8988T (cell line): ENCODE measurements at places on chromosomes 4 and X.
A peak's percentile ranks its signal among the peaks of the same experiment; 100 is the strongest.

- no peak for DNase-seq
Observed at GRCh38 chr4:124907881-124908280, 195.3 kb upstream of the ANKRD50 start.

GRCh38 chr4:165972747-165973146 lies 99.7 kb downstream of the TLL1 start:
- DNase-seq: no peak

DNA sequence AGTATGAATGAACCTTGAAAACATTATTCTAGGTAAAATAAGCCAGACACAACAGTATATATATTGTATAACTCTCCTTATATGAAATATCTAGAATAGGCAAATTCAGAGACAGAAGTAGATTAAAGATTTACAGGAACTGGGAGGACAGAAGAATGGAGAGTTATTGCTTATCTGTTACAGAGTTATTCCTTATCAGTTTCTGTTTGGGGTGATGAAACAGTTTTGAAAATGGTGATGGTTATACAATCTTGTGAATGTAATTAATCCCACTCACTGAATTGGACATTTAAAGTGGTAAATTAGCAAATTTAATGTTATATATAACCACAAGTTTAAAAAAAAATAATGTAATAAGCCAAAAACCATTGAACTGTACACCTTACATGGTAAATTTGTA lies 14.5 kb upstream of the EXOC1 start:
- DNase-seq: no peak

DNA sequence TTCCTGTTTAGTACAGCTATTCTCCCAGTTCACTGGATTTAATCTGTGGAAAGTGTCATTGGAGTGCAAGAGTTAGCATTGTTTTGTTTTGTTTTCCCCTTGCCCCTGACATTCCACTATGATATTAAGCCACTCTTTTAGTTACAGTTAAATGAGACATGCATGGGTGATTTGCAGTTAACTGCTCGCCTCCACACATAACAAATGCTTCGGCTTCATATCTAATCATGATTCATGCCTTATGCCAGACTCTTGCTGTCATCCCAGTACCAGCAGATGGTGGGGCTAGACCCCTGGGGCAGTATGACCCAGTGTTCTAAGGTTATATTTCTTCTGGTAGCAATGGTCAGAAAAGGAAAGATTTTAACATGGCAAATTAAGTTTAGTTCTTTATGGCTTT lies 80.1 kb downstream of the RAP1GDS1 start:
- no peak for DNase-seq

- DNase-seq: peak; percentile 17
Observed at GRCh38 chr4:176277162-176277904, 8.3 kb upstream of the ASB5 start.

GRCh38 chrX:138718941-138719340 lies 7.4 kb upstream of the FGF13 start:
- DNase-seq: no peak

- DNase-seq: no peak
Observed at GRCh38 chr4:139734201-139734874, 68.7 kb downstream of the MGST2 start.

DNA sequence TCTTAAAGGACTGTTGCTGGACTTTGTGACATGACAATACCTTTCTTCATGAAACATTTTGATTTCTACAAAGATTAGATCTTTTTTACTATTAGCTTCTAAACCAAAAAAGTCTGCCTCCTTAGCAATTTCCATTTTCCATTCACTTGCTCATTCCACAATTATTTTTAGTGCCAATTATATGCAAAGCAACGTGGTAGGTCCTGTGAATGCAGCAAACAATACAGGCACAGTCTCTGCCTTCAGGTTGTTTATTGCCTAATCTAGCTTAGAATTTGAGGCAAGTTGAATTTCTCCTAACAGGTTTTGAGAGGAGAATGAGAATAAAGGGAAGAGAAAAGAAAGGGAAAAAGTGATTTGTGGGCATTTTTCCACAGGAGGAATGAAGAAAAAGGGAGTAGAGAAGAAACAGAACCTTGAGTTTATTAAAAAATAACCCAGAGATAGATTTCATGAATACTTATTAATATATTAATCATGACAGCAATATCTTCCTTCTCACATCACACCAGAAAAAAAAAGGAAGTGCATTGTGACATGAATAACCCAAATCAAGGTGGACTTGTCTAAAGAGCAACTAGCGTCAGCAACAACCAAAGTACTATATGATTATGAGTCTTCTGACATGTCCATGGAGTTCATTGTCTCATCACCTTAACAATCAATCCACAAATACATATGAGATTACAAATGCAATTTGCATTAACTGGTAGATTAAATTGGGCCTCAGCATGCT lies 16.3 kb upstream of the FRYL start:
- DNase-seq: no peak

DNA sequence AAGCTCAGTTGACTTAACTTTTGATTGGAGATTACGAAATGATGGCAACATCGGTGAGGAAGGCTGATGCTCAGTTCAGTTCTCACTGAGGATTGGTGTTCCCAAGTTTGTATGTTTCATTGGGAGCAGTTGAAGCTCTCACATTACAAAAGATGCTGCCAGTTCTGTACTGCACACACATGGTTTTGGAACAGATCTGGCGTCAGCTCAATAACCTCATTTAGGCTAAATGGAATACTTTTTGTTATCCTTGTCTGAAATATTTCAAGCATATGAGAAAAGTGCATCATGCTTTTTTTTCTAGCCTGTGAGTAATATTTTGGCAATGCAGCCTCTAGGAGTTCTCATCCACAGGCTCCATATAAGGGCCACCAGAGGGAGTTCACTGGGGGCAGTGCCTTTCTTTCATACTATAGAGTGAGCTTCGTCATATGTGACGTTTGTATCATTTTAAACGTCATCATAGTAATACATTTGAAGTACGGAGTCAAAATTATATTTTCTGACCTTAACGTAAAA lies 4.1 kb downstream of the ENPEP start:
- DNase-seq: no peak

DNA sequence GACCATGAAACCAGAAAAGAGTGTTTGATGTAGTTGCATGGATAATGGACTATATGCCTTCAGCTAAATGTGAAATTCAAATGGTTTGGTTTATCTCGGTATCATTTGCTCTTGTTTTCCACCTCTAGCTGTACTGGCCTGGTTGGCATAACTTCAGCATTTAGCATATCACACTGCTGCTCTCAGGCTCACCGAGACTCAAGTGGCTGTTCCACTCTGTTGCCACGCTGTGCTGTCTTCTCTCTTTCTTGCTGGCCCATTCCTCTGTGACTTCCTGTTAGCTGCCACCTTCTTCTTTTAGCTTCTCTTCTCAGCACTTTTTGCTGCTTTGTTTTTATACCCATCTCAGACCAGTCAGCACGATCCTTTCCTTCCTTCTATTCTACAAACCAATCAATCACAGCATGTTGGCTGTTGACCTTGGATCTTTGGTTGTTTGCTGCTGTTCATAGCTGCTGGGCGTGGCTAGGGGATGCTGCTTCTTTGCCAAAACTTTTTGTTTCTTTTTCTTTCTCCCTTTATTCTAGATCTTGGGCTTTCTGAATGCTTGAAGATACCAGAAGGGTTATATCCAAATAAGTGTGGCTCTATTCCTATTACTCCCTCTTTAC lies 24.0 kb downstream of the INTS6L start:
- DNase-seq: no peak

DNA sequence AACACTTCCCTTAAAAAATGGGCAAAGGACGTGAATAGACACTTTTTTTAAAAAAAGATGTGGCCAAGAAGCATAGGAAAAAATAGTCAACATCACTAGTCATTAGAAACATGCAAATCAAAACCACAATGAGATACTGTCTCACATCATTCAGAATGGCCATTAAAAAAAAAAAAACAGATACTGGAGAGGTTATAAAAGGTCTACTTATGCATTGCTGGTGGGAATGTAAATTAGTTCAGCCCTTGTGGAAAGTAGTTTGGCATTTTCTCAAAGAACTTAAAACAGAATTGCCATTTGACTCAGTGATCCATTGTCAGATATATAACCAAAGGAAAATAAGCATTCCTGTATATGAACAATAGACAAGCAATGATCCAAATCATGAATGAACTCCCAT lies 352.8 kb upstream of the EPHA5 start:
- no peak for DNase-seq

DNA sequence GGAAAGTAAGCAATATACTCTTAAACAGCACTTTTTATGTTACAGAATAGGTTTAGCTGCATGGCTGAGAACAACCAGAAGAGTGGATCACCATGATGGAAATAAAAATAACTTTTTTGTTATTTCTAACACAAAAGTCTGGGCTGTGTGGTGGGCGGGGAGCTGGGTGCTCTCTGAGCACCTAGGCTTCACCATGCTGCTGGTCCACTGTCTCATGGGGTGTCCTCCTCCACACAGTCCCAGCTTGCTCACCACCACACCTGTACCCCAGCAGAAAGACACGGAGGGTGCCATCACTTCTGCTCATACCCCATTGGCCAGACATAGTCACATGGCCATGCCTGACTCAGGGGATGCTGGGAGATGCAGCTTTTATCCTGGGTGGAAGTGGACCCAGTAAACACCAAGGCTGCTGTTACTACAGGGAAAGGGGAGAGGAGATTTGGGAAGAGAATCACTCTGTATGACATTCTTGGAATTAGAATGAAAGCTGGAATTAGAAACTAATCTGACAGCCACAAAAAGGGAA lies 45.0 kb downstream of the CPZ start:
- no peak for DNase-seq

- no peak for DNase-seq
Observed at GRCh38 chr4:5128569-5128968, 77.3 kb downstream of the STK32B start.

- no peak for DNase-seq
Observed at GRCh38 chr4:85681221-85681657, 206.3 kb downstream of the ARHGAP24 start.

DNA sequence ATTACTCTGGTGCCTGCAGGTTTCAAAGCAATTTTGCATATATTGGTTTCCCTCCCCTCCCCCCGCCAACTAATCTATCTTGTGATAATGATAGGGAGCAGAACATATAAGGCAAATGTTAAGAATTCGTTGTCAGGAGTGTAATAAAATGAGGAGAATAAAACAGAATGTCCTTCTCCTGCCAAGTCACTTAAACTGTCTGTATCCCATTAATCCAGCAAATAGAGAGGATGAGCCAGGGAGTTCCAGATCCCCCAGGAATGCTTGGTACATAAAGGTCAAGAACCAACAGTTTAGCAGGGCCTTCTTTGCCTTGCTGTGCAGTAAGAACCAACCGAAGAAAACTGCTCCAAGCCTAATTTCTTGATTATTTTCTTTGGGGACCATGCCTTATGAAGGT lies 141.4 kb downstream of the AMELX start:
- no peak for DNase-seq

DNA sequence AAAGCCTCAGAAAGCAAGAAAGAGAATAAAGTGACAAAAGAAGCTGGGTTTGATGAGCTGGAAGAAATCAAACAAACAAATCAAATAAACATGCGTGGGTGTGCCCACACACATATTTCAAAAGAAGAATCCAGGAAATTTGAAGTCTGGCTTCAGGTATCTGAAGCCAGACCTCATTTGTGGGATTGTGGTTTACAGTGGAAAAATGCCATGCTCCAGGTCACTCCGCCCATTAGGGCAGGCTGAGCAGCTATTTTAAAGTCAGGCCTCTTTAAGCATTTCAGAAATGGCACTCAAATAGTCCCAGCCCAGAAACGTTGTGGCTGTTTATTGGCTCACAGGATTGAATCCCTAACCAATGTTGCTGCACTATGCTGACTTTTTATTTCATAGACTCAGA lies 226.1 kb upstream of the F9 start:
- DNase-seq: no peak

DNA sequence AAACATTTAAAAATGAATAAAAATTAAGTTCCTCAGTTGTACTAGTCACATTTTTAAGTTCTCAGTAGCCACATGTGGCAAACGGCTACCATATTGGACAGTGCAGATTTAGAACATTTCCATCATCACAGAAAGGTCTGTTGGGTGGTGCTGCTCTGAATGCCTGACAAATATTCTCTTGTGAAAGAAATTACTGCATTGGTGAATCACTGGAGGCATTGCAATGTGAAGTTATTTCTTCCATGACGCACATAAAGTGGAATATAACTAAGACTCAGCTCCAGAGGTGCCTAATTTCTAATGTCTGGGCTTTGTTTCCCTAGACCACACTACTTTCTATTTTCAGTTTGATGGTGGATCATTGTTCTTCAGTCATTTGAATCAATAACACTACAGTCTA lies 44.9 kb downstream of the CLNK start:
- no peak for DNase-seq

DNA sequence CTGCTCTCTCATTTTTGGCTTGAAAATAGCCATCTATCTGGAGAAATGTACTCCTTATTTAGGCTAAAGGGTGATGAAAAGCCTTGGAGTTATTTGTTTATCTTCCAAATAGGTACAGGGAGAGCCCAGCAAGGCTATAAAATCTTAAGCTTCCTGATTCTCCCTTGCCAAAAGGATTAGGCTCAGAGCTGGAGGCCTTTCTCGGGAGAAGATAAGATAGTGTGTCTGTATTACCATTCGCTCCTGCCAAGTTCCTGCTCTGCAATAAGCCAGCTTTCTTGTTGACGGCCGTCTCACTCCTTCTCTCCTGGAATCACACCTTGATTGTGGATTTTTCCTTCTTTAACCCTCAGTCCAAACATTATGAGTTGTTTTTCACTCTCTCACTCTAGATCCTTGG lies 171.8 kb upstream of the TTC29 start:
- DNase-seq: no peak

DNA sequence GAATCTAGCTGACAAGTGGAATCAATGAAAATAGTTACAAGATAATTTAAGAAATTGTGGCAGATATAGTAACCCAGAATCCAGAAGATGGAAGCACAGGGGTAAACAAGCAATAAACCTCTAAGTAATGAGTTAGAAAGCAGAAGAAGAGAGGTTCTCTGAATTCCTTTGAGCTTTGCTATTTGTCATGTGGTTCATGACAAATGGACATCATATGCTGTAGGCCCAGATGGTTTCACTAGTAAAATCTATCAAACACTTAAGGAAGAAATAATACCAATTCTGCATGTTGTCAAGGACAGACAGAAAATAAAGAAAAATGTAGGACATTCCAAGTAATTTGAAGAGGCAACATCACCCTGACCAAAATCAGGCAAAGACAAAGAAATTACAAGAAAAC lies 480.8 kb upstream of the INTU start:
- DNase-seq: no peak

- DNase-seq: no peak
Observed at GRCh38 chr4:176774852-176775251, 17.9 kb downstream of the VEGFC start.

GRCh38 chrX:26649534-26649933 lies 433.6 kb downstream of the MAGEB5 start:
- DNase-seq: no peak

DNA sequence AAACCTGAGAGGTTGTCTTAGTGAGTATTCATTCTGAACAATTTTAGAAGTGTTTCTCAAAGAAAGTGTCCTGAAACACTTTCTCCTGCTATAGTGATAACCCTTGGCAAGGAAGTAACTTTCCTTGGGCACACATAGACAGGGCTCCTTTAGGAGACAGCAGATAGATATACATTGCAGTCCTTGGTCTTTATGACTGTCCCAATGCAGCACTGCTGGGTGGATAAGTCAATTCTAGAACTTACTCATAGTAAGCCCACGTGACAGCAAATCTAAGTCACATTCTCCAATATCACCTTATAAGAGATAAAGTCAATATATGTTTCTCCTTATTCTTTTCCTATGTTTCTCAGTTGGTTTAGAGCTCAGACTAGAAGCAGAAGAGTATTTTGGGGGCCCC lies 46.7 kb downstream of the GPRASP3 start:
- DNase-seq: no peak
